ENCODE measurements at places on chromosomes 11 and 22.

DNA sequence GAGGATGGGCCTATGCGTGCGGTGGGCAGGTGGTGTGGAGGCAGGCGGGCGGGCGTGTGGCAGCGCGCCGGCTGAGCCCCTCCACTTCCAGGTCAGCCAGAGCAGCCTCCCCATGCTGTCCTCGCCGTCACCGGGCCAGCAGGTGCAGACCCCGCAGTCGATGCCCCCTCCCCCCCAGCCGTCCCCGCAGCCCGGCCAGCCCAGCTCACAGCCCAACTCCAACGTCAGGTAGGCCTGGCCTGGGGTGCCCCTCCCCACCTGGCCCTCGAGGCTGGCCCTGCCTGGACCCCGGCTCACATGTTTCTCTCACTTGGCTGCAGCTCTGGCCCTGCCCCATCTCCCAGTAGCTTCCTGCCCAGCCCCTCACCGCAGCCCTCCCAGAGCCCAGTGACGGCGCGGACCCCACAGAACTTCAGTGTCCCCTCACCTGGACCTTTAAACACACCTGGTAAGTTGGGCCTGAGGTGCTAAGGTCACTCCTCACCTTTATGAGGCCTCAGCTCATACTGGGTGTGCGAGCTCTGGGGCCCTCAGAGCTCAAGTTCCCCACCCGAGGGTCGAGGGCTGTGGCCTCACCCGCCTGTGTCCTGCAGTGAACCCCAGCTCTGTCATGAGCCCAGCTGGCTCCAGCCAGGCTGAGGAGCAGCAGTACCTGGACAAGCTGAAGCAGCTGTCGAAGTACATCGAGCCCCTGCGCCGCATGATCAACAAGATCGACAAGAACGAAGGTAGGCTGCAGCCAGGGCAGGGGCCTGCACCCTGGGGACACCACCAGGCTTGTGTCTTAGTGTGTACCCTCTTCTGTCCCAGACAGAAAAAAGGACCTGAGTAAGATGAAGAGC, 75.3 kb downstream of the MED15 start:
- no peak for DNase-seq

GRCh38 chr11:115169251-115169650, 335.0 kb downstream of the CADM1 start:
- no peak for DNase-seq

GRCh38 chr11:116512841-116513240, 259.9 kb downstream of the BUD13 start:
- DNase-seq, result no peak

GRCh38 chr22:33163815-33164214, 105.6 kb upstream of the SYN3 start:
- no peak for DNase-seq

DNA sequence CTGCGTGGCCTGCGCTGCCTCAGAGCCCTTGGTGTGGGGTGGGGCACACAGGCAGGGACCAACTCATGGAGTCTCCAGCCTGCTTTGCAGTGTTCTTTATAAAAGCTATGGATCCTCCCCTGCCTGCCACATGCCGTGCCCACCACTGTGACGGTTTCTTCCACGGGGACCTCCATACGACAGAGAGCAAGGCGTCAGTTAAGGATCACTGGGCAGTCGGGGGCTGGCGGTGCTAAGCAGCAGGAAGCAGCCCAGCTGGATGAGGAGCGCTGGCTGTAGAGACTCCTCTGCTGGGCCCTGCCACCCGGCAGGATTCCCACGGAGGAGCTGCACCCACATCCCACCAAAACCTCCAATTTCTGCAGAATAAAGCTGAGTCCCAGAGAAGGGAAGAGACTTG, 23.1 kb upstream of the EFCAB6 start:
- DNase-seq, result no peak

- DNase-seq, result no peak
Measured at GRCh38 chr11:71568704-71569349, 3.5 kb downstream of the KRTAP5-10 start.

Data from psoas muscle (tissue), 8 donors.